Skin of body (tissue), 3 donors: ENCODE measurements at places on chromosomes 5 and 9. TPM values are rescaled to one million over a fixed set of nuclear protein-coding genes. Genes with fewer than 3 reads are reported as not detected.

PCDHB12 gene
- 2.2 TPM for total RNA-seq

PTPN3 gene
- 13.3 TPM for total RNA-seq

MEGF10 gene
- 4.7 TPM for total RNA-seq

CTNNA1 gene
- 262 TPM for total RNA-seq

NME5 gene
- total RNA-seq = 1.3 TPM

NR2F1 gene
- total RNA-seq = 4.8 TPM
